ENCODE measurements at places on chromosomes 11 and 22.
A peak's percentile ranks its signal among the peaks of the same experiment; 100 is the strongest.

- peak; percentile 49 for DNase-seq
Observed at GRCh38 chr11:44258190-44258489, 51.8 kb downstream of the ALX4 start.

DNA sequence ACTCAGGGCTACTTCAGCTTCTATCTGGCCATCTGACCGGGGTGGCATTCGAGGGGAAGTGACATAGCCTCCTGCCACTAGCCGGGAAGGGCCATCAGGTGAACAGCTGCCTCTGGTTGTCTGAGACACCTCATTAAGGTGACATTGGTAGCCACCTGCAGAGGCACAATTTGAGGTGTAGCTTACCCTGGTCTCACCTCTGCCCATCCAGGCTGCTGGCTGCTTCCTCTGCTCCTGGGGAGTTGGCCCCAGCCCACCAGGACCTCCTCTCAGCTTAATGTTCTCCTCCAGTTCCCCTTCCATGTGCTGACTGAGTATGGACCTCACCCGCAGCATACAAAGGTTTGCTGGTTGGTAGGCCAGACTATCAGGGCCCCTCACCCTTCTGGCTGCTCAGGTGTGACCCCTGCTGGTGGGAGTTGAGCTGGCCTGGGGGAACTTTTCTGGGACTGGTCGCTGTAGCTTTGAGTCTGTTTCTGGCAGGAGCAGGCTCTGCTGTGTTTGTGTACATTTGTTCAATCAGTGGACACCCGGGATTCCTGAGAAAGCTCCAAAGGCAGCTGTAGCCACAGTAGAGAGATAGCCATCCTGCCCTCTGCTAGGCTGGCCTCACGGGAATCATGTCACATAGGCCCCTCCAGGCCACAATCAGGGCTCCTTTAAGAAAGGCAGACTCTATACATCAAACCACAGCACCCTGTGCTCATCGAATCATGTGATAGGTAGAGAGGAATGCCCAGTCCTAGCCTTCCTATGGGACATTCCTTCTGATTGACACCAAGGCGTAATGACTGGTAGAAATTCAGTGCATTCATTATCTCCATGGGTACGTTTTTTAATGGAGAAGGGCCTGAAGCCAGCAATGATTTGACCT, 295.1 kb upstream of the PLET1 start:
- DNase-seq = peak; percentile 46

- peak; percentile 65 for DNase-seq
Observed at GRCh38 chr22:42863349-42863961, 6.4 kb upstream of the ARFGAP3 start.

GRCh38 chr11:60221692-60222091, 21.2 kb downstream of the MS4A4E start:
- no peak for DNase-seq

DNA sequence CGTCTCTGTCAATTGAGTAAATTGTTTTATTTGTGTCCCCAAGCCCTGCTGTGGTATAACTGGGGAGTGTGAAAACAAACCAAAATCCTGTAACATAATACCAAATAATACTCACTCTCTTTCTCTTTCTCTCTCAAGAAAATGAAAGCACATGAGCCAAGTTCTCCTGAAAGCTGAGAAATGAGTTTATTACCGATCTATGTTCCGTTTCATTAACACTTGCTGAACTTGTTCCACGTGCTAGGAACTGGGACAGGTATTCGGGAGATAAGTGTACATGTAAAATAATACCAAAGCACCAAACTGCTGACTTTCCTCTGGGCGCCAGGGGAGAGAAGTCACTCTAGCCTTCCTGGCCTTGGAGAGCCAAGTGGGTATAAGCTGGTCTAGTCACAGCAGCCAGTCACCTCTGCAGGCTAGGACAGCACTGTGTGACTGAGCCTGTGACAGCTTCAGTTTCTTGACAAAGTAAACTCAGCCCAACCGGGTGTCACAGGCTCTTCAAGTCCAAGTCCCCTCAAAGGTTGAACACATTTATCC, 23.1 kb downstream of the CD6 start:
- no peak for DNase-seq

DNA sequence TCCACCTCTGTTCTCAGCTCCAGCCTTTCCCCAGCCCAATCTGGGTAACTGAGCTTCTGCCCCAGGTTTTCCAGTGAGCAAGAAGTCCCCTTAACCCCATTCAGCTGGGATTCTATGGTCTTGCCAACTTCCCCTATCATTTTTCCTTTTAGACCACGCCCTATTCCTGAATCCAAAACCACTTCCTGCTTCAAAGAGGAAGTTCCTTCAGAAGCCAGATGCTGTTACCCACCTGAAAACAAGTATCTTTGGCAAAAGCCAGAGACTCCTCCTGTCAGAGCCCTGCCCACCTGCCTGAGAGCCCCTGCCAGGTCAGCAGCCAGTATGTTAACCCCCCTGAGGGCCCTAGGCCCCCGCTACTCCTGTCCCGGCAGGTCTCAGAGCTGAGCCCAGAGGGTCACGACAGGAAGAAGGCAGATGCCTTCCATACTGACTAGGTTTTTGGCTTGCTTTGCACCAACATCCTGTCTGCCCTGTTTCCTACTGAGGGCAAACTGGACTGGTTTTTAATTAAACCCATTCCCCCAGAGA, 20.3 kb upstream of the MICAL2 start:
- peak; percentile 82 for DNase-seq

- no peak for DNase-seq
Observed at GRCh38 chr11:82989628-82990404, 81.9 kb downstream of the RAB30 start.

DNA sequence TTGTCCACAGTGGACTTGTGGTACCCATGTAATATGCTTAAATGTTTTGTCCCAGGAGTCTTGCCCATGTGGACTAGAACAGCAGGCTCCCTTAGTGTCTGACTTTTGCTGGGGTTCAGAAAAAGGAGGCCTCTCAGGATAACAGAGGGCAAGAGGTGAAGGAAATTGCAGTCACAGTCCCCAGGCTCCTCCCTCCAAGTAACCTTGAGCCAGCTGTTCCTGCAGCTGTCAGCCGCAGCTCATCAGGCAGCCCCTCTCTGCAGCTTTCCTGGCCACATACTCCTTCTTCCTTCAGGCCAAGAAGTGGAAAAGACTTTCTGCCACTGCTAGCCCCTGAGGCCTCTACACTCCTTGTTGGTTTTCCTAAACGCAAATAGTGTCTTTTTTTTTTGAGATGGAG, 6.3 kb upstream of the MYO18B start:
- DNase-seq = no peak

- DNase-seq = no peak
Observed at GRCh38 chr11:59172345-59173079, 580 bp downstream of the DTX4 start.

GRCh38 chr11:47775240-47775869, 8.2 kb upstream of the FNBP4 start:
- no peak for DNase-seq

DNA sequence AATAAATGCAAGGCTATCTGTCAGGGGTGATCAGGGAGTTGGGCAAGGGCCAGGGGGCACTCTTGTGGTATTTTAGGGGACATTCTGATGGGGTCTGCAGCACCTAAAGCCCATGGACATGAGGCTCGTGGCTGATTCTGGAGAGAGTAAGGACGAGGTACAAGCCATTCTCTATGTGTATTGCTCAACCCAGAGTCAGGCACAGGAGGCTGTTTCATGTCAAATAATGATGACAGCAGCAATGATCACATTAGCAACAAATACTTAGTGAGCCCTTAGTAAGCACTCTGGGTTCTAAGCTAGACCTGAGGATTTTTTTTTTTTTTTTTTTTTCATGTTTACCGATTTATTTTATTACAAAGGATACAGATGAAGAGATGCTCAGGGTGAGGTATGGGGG, 83.5 kb upstream of the THY1 start:
- DNase-seq = no peak

DNA sequence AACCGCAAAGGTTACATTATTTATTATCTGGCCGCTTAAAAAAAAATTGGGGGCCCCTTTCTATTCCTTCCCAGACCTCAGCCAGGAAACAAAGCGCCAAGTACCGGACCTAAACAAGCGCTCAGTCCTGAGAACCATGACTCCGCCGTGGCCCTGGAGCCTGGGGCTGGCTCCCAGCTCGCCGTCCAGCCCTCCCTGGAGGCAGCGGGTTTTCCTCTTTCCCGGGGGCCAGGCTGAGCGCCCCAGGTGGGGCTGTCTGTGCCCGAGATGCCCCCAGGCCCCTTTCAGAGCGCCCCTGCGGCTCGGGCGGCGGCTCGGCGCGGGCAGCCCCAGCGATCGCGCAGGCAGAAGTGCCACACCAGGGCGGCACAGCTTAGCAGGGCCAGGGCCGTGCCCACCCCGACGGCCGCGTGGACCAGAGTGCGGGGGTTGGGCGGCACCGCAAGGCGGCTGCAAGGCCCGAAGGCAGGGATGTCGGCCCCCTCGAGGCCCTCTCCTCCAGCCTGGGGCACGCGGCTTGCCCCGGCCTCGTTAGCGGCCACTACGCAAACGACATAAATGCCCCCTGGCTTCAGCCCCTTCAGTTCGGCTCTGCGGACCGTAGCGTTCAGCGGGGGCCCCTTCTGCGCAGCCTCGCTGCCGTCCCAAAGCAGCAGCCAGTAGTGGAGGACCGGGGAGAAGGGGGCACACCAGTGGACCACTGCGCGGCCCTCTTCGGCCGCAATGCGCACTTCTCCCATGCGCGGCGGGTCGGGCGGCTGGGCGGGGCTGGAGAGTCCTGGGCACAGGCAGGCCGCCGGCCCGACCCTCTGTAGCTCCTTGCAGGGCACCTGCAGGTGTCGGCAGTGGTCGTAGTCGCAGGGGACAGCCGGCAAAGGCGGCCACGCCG, 1.6 kb downstream of the LRRN4CL start:
- no peak for DNase-seq

GRCh38 chr11:80868831-80869230, 1428.0 kb upstream of the TENM4 start:
- DNase-seq = no peak

- DNase-seq = peak; percentile 92
Observed at GRCh38 chr22:44360668-44361381, 48.1 kb upstream of the SHISAL1 start.

GRCh38 chr11:111378861-111379601, at the start of gene POU2AF1:
Gene POU2AF1 (minus strand): TSS chr11:111379275. CDS start chr11:111379177, 98 bp downstream.
- DNase-seq = peak; percentile 5

DNA sequence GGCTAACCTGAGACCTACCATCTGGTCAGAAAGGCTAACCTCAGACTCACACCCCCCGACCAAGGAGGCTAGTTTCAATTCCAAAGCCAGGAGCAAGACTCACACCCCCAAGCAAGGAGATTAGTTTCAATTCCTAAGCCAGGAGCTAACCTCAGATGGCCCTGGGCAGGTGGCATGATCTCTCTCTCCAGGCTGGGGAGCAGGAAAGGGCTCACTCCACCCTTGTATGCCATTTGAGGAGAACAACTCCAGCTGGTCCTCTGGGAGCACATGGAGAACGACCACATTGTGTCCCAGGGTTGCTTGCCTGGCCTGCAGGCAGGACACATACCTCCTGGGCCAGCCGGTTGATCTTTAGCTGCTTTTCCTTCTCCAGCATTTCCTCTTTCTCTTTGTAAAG, 32.6 kb downstream of the USH1C start:
- DNase-seq = no peak

- no peak for DNase-seq
Observed at GRCh38 chr11:115126092-115126491, 378.1 kb downstream of the CADM1 start.

GRCh38 chr22:41431656-41432055, 14.9 kb downstream of the TOB2 start:
- no peak for DNase-seq

GRCh38 chr22:32042924-32043323, at the start of gene SLC5A1:
Gene SLC5A1 (plus strand): TSS chr22:32043261. CDS start chr22:32043282, 21 bp downstream.
- DNase-seq = no peak

- no peak for DNase-seq
Observed at GRCh38 chr22:37892566-37893335, 13.3 kb upstream of the MICALL1 start.

- no peak for DNase-seq
Observed at GRCh38 chr11:1392111-1392510, 2.4 kb downstream of the BRSK2 start.

DNA sequence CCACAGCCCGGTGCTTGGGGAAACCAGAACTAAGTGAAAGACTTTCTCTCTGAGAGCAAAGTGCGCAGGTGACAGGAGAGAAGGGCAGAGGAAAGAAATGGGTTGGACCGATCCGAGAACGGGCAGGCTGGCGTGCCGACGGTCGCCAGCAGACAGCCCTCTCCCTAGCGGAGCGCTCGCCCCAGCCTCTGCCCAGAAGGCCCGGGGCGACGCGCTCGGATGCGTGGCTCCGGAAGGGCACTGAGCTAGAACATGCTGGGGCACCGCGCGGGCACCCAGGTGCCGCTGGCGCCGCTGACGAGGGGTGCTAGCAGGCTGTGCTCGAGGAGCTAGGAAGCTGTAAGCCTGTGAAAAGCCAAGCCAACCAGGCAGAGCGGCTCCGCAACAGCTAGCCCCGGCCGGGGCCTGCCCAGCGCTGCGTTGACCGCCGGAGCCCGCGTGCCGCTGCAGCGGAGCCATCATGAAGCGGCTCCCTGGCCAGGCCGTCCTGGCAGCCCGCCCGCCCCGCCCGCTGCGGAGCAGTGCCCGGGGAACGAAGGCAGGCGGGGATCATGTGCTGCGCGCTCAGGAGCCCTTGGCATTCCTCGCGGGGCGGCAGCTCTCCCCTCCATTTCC, 22.1 kb upstream of the RRAS2 start:
- DNase-seq = peak; percentile 71

GRCh38 chr11:77444261-77444660, 29.6 kb downstream of the PAK1 start:
- no peak for DNase-seq

DNA sequence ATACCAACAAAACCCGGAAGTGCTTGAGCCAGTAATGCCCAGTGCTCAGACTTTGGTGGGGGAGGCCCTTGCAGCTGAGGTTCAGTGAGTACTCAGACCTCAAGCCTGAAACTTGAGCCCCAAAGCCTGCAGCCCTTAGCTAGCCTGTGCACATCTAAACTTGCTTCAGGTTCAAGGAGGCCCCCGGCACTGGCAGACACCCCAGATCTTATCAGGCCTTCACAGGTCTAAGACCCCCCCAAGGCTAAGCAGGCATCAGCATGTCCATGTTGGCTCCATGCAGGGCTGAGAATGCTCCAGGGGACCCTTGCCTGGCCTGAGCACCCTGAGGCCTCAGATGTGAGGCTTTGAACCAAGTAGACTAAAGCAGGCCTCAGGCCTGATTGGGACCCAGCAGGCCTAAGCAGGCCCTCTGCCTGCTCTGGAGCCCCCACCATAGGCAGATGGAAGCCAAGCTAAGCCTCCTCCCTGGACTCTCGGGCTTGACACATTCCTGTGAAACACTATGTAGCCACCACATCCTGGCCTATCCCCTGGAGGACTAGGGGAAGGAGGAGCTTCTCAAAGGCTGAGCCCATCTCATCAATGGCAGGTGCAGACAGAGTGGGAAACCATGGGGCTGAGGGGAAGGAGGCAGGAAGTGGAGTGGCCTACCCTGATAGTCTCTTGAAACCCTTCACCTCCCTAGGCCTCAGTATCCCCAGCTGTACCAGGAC, 1.2 kb upstream of the CASTOR1 start:
- DNase-seq = peak; percentile 72

- DNase-seq = no peak
Observed at GRCh38 chr11:102800767-102801166, 2.8 kb upstream of the MMP1 start.

DNA sequence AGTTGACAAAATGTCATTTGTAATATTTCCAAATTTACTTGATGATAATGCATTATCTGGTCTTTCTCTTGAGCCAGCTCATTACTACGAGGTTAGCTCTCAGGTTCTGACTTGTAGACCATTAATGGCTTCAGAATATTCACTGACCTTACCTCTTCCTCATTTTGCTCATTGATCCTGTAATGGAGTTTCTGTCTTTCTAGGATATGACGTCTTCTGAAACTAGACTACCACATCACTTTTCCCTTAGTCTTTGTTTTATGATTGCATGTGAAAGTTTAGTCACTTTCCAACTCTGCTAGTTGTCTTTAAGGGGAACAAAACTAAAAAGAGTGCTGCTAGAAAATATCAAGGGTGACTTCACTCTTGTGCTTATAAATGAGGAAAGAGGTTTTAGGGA, 697.6 kb downstream of the JRKL start:
- DNase-seq = no peak
